ENCODE measurements at places on chromosomes 2 and 18.
A peak's percentile ranks its signal among the peaks of the same experiment; 100 is the strongest.

DNA sequence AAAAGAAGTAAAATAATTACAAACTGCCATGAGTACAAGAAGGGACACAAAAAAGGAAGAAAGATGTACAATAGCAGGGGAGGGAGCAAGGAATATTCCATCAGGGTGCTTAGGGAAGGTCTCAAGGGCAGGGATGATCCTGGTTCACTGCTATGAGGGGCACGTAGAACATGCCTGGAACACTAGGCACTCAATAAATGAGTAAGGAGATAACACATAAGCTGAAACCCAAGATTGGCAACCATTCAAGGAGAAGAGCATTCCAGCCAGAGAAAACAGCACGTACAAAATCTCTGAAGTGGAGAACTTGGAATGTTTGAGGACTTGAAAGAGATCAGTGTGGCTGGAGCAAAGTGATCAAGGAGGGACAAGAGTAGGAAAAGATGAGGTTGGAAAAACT, 103.2 kb downstream of the FAM161A start:
- DNase-seq: no peak

- DNase-seq: no peak
These were observed 51.8 kb downstream of the TEX44 start for GRCh38 chr2:231644426-231644825.

DNA sequence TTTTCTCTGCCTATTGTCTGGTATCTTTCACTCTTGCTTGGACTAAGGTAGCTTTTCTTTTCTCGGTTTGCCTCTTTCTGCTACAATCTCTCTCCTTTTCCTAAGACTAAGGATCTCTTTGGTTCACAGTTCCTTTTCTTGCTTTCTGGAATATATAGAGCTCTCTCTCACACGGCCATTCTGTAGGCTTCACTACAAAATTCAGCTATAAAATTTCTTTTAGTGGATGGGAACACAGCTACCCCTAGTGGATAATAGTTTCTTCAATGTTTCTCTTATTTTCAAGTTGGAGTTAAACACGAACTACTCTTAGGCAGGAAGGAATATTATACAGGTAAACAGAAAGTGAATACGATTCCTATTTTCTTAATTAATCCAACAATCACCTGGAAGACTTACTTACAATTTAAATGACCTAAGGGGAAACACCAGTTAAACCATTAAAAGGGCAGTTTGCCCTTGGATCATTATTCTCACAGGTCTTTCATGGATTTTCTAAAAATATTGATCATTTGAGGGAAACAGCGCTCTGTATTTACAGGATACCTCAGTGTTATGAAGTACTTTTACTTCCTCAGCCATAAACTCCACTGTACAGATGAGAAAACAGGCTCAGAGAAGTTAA, 140.5 kb downstream of the LRP2 start:
- peak; percentile 34 for DNase-seq

- DNase-seq: no peak
These were observed 180.8 kb downstream of the PPP1R1C start for GRCh38 chr2:182166406-182166805.

- DNase-seq: peak; percentile 50
These were observed 48.8 kb upstream of the PPP1CB start for GRCh38 chr2:28702878-28703277.

- no peak for DNase-seq
These were observed 80.8 kb downstream of the ATL2 start for GRCh38 chr2:38296197-38296780.

- DNase-seq: no peak
These were observed 26.4 kb downstream of the THNSL2 start for GRCh38 chr2:88196490-88197087.

DNA sequence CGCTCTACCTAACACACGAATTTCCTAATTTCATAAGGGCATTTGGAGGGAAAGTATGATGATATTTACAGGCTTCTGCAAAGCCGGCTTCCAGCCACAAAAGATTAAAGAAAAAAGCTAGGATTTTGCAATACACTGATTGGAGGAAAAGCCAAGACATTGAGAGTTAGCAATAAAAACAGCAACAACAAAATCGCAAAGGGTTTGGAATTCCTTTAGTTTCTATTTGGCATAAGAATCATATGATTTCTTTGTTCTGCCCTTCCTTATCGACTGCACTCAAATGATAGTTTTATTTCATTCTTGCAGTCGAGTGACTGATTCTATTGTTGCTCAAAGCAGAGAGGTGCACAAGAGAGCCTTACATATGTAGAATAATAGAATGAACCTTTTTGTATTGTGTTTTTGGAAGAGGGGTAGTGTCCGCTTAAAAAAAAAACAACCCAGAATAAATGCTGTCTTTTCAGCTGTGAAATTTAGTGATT, 3.9 kb upstream of the ZNF532 start:
- no peak for DNase-seq

DNA sequence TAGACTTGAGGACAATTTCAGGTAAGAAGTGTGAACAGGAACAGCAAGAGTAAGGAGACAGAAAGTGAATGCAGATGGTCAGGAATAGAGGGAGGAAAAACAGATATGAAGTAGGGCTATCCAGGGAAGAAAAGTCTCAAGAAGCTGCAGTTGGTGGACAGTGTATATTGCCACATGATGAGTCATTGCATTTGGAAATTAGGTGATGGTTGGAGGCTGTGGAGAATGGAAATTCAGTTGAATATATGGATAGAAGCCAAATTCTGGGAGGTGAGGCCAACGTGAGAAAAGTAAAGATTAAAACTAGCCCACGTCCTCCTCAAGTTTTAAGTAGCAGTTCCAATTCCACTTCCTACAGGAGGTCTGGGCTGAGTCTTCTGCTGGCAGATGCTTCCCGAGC, 158.4 kb downstream of the UBE2E3 start:
- no peak for DNase-seq

- DNase-seq: no peak
These were observed 26.0 kb upstream of the IGFBP2 start for GRCh38 chr2:216607277-216607560.

DNA sequence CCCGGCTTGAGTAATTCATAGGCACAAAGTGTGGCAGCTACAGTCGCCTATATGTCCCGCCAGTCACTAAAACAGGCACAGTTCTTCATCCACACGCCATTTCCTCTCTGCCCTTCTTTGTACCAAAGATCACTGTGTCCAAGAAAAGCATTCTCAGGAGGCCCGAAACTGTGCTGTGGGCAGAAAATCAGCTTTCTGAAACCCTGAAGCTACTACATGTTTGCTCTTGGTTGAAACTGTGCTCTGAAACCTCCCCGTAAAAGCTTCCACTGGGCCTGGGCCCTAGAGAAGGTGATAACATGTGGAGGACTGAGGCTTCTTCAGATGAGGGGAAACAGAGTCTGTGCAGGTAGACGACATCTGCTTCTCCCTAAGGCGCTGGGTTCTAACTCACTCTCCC, 75.6 kb upstream of the ID2 start:
- no peak for DNase-seq

- DNase-seq: no peak
These were observed 81.4 kb downstream of the BCL11A start for GRCh38 chr2:60472041-60472440.

DNA sequence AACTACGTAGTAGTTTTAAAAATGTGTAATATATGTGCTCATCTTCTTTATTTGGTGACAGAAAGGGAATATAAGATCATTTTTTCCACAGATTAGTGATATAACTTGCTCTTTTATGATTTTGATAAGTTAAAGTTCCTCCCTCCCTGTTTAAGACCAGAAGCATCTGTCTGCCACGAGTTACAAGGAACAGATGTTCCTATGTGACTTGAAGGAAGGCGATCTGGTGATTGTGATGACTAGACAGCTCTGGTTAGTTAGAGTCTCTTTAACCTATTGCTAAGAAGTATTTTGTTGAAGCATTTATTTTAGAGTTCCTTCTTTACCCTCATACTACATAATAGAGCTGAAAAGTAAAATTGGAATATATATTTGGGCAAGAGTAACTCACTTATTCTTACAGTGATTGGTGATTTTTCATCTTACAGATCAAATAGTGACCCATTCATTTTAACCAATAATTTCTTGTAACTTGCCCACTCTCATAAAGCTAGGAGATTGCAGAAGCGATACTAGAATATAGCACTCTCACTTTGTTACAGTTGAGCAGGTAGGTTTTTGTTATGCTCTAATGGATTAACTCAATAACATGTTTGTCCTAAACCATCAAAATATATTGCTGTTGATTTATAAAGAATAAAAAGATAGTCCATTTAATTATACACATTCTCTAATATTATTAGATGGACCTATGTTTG, 218.7 kb downstream of the SLC4A10 start:
- DNase-seq: no peak

- DNase-seq: no peak
These were observed 160.0 kb downstream of the DNAH6 start for GRCh38 chr2:84676295-84676694.

DNA sequence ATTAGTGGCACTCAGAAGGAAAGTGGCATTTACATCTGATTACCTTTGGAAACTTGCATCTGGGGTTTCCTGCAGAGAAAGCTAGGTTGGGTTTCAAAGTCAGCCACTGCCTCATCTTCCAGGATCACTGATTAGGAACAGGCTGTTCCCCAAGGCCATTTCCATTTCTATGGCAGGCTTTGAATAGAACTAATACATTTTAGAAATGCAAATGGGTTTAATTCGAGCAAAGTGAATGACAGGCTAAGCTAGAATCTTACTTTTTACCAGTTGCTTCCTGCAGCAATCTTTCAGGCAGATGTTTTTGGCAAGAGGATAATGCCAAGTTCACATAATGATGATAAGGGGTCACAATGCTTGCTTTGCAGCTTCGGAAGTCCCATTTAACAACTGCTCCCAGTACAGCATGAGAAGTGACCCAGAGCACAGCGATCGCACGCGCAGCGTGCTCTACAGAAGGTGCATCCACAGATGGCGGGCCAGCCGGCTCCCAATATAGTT, 336.7 kb downstream of the LPIN1 start:
- DNase-seq: no peak

DNA sequence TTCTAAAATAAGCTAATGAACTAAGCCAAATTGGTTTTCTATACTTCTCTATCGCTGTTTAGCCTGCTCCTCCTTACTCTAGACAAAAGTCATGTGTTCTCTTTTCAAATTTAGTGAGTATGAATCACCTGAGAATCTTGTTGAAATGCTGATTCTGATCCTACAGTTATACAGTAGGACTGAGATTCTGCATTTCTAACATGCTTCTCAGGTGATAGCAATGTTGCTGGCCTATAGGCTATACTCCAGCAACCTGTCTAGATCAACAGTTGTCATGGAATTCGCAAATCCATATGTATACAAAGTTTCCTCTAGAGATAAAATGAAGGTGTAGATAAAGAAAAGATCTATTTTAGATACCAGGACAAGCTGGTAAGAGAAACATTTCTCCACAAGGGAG, 62.9 kb downstream of the MEMO1 start:
- no peak for DNase-seq

DNA sequence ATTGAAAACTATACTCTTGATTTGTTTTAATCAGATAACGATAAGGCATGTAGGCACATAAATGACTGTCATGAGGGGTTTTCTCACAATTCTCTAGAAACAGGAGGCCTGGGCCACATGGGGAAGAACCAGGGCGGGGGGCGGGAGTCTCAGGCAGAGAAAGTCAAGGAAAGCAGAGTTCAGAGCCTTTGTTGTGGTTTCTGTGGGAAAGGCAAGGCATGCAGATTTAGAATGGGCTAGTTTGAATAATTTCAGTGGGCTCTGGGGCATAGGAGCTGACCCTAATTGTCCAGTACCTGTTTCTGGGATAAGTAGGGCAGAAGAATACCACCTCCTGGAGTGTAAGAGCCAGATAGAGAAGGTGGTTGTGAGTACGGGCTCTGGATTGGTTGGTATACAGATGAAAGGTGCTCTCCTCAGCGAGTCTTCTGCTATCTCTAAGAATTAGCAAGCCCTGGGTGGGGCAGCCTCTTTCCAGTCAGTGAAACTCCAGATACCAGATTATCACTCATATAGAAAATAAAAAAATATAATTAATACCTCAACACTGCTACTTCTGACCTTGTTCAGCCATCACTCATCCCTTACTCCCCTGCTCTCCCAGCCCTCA, 41.5 kb upstream of the CYRIA start:
- peak; percentile 21 for DNase-seq

DNA sequence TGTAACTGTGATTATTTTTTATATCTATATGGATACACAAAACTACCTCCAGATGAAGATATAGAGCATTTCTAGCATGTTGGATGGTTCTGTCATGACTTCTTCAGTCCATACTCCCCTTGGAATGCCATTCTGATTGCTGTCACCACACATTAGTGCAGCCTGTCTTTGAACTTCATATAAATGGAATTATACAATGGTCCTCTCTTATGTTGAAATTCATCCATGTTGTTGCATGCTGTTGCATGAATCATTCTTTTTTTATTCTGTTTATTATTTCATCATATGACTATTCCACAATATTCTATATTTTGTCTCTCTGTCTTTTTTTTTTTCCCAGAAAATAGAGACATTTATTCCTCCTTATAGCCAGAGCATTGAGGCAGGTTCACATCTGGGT, 74.1 kb downstream of the OSBPL6 start:
- no peak for DNase-seq

DNA sequence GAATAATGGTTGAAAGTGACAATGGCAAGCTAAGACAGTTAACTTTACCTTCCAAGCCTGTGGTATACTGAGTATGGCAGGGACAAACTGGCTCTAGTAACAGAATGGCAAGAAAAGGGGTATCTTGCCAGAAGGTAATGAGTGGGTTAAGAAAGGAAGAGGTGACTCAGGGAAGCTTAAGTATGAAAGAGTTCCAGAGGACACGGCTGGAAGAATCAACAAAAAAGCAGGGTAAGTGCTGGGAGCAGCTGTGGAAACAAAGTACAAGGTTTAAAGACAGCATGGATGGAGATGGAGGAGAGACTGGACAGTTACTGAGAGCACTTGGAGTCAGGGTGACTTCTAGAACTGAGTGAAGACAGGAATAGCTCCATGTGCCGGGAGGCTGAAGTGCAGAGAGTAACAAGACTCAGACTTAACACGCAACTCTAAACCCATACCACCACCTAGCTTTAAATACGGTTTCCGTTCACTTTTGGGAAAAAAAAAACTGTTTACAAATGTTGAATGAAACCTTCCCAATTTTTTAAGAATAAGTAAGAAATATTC, 69.0 kb downstream of the REV1 start:
- DNase-seq: no peak

DNA sequence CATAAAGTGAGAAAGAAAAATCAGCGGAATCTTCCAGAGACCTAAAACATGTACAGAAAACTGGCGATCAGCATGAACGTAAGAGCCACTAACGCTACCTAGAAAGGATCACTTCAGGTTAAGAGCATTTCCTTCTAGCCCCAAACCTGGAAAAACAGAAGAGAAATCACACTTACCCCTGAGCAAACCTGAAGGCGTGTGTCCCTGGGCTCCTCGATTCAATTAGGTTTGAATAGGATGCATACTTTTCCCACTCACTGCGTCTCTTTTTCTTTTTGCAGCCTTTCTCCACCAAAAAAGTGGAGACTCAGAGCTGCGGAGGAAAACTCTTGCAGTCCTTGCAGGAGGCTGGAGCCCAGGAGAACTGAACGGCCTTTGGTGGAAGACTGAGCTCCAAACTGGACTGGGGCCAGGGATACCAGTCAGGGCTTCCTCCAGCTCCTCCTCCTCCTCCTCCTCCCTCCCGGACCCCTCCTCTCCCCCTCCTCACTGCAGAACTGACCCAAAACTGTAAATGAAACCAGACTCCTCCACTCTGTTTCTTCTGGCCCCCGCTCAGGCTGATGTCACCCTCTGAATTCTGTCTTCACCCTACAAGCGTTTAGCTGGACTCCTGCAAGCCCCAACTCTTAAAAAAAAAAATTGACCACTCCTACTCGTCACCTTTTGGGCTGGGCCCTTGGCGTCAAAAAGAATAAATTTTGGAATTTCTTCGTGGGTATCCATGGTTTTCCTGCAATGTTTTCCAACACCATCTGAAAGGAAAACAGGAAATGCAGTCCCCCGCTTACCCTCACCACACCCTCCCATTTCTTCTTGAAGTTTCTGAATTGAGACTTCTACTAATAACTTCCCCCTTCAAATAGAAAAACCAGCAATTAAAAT, at the start of gene COL6A3:
Gene COL6A3 (minus strand): TSS at position 388 of the 885 bp plus-strand sequence. CDS start 17,347 bp downstream, outside the sequence.
- DNase-seq: no peak

Data from KBM-7 (cell line).